ENCODE measurements at places on chromosomes 1 and 21.

DNA sequence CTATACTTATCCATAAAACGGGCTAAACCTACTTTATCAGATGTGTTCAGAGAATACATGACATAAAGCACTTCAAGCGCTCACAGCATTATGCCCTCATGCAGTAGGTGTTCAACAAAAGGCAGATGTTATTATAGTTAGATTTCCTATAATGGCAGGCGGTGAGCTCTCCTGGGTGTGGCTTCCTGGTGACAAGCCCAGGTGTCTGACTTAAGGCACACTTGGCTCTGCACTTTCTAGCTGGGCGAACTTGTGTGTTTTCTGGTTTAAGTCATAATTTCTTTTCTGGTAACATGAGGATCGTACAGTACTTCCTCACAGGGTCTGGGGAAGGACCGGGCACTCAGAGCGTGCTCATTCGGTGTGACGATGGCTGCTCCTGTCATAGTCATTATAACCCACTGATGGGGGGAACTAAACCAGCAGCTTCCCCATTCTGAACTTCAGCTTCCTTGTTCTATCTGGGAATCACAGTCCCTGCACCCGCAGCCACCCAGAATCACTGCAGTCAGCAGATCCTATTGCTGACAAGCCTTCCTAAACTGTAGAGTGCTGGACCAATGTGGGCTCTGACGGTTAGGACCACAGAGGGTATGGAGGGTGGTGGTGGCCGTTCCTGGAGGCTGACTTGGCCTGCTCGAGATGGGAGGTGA, 52.8 kb downstream of the IGSF21 start:
- no peak for DNase-seq

- DNase-seq: no peak
These were observed 12.0 kb upstream of the ARHGEF19 start for GRCh38 chr1:16224472-16224871.

DNA sequence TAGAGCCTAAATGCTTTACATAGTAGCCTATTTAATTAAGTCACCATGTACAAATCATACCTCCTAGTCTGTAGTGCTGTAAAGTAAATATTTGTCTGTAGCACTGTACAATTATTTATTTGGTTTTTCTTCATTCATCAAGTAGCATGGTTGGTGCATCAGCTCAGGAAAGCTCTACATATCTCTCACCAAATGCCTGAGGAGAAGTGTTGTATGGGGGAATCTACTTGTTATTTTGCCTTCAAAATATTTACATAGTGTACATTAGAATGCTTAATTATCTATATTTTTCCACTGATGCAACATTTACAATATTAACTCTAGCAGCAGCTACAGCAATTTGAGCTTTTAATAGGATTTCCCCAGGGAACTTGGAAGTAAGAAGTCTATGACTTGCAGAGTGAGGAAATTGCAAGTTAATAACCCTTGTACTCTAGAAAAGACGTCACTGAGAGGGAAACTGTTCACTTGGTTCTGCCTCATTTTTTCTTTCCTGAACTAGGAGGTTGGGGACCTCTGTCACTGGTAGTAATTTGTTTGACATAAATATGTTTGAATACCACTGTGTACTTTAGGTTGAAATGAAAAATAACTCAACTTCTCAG, 207.4 kb downstream of the PDE4B start:
- DNase-seq: no peak

DNA sequence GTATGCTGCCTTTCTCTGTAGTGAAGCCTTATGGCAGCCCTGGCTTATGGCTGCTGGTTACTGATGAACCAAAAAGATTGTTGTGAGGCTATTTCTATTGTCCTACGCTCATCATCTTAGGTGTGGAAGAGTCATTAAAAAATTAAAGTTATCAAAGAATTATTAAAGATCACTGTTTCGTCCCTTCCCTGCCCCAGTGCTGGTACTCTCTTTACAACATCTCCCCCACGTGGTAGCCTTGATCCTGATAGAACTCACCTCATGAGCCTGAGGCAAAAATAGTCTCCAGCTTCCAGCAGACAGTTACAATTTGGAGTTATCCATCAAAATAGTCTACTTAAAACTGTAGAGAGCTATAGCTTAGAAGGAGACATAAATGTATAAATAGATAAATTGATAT, 201.5 kb downstream of the S1PR1 start:
- DNase-seq: no peak

DNA sequence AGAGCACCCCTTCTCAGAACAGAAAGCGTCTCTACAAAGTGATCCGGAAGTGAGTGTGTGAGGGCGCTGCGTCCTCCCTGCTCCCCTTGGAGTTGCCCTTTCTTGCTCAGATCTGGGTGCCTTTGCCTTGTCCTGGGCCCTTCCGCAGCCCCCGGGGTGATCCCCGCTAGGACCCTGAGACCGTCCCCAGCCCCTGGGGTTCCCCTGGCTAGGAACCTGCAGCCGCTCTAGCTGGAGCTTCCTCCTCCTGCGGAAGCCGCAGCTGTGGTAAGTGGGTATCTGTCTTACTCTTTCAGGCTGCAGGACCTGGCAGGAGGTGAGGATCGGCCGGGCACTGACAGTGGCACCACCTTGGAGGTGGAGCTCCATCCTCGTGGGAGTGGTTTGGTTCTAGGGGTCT, 11.2 kb downstream of the RRP1 start:
- no peak for DNase-seq

GRCh38 chr1:3283849-3284248, 170.6 kb upstream of the ARHGEF16 start:
- no peak for DNase-seq

GRCh38 chr1:91152331-91152730, 130.5 kb upstream of the ZNF644 start:
- DNase-seq: no peak

- no peak for DNase-seq
These were observed 68.4 kb upstream of the TENT5C start for GRCh38 chr1:117537291-117537920.

- DNase-seq: no peak
These were observed 7.3 kb downstream of the SON start for GRCh38 chr21:33549848-33550771.

- DNase-seq: no peak
These were observed 341.7 kb upstream of the ADGRL2 start for GRCh38 chr1:81459043-81459442.

DNA sequence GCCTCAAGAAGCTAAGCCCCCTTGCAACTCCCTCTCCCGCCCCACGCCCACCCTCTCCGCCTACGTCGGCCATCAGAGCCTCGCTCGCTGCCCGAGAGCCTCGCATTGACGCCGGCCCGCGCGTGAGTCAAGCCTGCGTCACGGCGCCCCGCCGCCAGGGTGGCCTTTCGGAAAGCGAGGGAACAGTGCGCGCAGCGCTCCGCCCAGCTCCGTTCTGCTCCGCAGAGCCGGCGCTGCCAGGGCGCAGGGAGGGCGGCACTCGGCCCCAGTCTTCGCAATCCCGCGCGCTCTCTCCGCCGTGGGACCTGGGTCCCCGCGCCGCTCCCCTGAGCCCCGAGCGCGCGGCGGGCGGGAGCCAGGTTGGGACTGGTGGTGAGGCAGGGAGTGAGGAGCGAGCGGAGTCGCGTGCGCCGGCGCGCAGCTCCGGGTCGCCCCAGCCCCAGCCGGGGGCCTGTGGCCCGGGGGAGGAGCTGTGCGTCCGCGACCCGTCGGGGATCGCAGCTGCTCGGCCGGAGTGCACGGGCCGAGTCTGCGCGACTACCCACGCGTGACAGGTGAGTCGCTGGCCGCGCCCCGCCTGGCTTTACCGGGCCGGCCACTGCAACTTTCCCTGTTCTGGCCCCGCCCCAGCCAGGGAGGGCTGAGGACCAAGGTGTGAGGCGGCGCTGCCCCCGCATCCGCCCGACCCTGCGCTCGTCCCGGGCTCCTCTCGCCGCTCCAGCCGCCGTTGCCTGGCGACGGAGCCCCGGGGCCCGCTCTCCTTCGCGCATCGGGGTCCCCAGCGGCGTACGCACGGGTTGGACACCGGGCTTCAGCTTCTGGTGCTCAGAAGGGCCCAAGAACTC, at the start of gene SLC6A17:
Gene SLC6A17, plus strand, starts transcription at position 165 of the 845 bp plus-strand sequence. CDS start 16,436 bp downstream, outside the sequence.
- DNase-seq: no peak

GRCh38 chr1:211828584-211829342, 1.8 kb downstream of the LPGAT1 start:
- DNase-seq: no peak

GRCh38 chr1:187262731-187263130, 434.0 kb downstream of the PLA2G4A start:
- DNase-seq: no peak

GRCh38 chr1:211019266-211019665, 114.7 kb downstream of the KCNH1 start:
- no peak for DNase-seq

DNA sequence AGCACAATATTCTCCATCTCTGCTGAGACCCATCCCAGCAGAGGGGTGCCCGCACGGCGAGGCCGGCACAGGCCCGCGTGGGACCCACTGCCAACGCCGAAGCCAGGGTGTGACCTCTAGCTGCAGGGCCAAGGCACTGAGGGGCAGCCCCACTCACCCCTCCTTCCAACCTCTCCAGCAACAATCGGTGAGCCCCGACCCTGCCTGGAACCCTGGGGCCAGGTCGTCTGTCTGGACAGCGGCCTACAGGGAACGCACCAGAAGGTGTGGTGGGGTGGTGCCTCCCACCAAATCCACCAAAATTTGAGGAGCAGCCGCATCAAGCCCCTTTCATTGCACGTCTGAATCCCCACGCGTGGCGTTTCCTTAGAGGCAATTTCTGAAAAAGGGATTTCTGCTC, 63.0 kb upstream of the ADARB1 start:
- DNase-seq: no peak

DNA sequence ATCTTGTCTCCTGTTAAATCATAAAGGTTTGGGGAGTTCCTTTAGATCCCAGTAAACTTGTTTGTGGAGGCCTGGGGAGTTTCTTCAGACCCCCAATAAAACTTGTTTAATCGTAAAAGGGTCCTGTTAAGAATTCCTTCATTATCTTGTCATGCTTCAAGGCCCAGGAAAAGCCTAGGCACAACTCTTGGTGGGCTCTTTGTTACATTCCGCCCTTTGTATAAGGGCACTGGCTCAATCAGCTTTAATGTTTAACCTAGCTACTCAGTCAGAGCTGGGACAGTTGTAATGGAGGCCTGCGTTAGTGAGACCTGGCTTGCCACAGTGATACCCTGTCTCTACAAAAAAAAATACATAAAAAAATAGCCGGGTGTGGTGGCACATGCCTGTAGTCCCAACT, 77.2 kb downstream of the MPZL1 start:
- no peak for DNase-seq

DNA sequence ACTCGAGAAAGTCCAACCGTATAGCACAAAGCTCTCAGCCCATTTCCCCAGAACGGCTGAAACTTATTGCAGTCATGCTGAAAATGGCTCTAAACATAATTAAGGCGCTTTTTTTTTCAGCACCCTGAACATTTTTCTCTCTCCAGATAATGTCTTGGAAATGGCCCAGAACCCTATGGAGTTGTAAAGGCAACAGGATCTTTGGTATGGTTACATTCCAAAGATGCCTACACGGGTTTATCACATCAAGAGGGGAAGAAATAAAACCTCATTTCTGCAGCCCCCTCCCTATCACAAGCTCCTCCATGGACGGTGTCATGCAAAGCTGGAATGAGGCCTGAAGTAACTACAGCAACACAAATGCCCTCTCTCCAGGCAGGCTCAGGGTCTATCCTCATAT, 126.4 kb upstream of the GALNT2 start:
- DNase-seq: no peak

DNA sequence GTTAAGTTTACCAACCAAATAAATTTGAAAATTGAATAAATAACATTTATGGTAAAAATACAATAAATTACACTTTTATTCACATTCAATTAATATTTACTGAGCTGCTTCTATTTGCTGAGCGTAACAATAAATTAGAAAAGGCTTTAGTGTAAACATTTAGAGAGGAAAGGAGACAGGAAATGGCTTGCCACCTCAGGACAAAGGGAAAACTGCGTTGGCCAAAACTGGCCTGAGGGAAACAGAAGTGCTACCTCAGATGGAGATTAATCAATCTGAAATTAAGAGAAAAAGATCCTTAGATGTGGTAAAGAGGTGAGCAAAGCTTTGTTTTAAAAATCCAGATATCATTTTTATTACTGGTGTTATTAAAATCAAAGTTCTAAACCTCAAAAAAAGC, 128.0 kb downstream of the SLC44A5 start:
- DNase-seq: no peak

GRCh38 chr21:18178509-18178908, 66.1 kb upstream of the CHODL start:
- no peak for DNase-seq

GRCh38 chr1:78760858-78761257, 111.2 kb downstream of the IFI44 start:
- DNase-seq: no peak

GRCh38 chr1:221810406-221810805, 68.5 kb upstream of the DUSP10 start:
- DNase-seq: no peak

GRCh38 chr1:32876341-32877210, 5.9 kb upstream of the FNDC5 start:
- DNase-seq: no peak

Data from activated T-cell treated with anti-CD3 and anti-CD28 coated beads for 1 hour (primary cell).